ENCODE measurements at places on chromosomes 7 and 10. TPM values are rescaled to one million over a fixed set of nuclear protein-coding genes. Genes with fewer than 3 reads are reported as not detected.

Gene ADRA2A
- 0.04 TPM for total RNA-seq

Gene TNKS2
- 26.7 TPM for total RNA-seq

Gene TRIM56
- total RNA-seq = 12.3 TPM

Gene OR2A5
- not detected for total RNA-seq

Gene GNAT3
- not detected for total RNA-seq

Gene ZNF853
- total RNA-seq = 2.2 TPM

Gene LBX1
- not detected for total RNA-seq

Gene ENO4
- total RNA-seq = 0.34 TPM

Gene OGDHL
- 0.15 TPM for total RNA-seq

Gene AKR1E2
- total RNA-seq = 9.2 TPM

Gene SPDYE8
- not detected for total RNA-seq
